ENCODE measurements at places on chromosomes 1 and 21.

DNA sequence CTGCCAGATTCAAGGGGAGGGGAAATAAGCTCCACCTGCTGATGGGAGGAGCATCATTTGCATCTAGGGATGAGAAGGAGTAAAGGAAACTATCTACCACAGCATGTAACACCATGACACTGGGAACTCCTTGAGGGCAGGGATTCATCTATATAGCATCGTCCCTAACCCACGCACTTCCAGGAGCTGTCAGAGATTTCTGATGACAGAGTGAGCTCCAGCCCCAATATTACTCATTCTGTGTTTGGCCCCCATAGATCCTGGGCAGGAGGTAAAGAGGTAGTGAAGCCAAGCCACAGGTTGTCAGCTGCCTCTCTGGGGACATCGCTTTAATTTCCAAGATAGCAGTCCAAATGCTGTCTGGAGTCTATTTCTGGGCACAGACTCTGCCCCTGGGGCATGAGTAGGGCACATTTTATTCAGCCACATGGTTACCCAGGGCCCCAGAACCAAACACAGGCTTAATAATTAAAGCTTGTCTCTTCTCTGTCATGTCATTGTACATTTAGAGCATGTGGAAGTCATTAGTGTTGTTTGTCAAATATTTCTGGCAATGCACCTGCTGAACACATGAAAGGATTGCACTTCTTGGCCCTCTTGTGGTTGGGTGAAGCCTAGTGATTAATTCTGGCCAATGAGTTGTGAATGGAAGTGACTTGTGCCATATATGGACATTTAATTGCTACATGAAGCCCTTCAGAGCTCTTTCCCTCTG, 105.9 kb upstream of the POU3F1 start:
- no peak for DNase-seq

- no peak for DNase-seq
Observed at GRCh38 chr21:34363733-34364132, at the start of gene KCNE2. KCNE2 (plus strand) TSS chr21:34364006; CDS start chr21:34370479, 6,473 bp downstream.

GRCh38 chr1:218367118-218367517, 22.0 kb downstream of the TGFB2 start:
- DNase-seq = no peak

DNA sequence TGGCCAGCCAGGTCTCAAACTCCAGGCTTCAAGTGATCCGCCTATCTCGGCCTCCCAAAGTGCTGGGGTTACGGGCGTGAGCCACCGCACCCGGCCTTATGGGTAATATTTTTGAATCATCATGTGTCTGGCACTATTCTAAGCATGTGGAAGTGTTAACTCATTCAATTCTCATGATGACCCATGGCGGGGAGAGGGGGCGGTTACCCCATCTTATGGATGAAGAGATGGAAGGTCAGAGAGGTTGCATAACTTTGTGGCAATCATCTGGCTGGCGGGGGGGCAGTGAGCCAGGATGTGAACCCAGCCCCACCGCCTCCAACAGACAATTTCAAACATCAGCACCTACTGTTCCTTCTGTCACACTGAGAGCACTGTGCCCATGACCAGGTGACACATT, 11.5 kb upstream of the TAS1R2 start:
- DNase-seq = no peak

DNA sequence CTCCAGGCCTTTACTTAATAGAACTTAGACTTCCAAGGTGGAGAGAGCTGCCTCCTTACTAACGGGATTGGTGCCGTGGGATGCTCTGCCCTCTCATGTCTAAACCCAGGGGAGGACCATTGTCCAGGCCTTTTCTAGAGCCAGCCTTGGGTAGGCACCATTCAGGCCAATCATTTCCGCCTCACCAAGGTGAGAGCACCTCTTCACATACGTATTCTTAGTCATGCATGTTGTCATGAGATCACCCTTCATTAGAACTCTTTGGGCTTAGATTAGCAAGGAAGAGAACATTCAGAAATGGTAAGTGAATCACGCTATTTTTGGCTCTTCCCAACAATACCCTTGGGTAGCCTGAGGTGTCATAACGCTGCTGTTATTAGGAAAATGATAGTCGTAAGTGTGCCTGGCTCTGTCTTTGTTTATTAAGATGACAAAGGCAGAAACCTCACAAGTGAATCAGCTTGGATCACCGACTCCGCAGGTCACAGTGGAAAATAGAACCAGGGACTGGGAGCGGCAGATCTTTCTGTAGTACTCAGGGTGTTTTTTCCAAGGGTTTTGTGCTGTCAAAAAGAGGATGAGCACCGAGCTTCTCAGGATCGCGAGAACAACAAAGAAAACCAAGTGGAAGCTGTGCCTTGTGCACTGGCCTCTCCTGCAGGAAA, 55.0 kb downstream of the HUNK start:
- no peak for DNase-seq

- DNase-seq = no peak
Observed at GRCh38 chr1:17237561-17237903, 11.4 kb upstream of the PADI3 start.

- peak; percentile 35 for DNase-seq
Observed at GRCh38 chr1:214386747-214387146, 105.8 kb downstream of the SMYD2 start.

DNA sequence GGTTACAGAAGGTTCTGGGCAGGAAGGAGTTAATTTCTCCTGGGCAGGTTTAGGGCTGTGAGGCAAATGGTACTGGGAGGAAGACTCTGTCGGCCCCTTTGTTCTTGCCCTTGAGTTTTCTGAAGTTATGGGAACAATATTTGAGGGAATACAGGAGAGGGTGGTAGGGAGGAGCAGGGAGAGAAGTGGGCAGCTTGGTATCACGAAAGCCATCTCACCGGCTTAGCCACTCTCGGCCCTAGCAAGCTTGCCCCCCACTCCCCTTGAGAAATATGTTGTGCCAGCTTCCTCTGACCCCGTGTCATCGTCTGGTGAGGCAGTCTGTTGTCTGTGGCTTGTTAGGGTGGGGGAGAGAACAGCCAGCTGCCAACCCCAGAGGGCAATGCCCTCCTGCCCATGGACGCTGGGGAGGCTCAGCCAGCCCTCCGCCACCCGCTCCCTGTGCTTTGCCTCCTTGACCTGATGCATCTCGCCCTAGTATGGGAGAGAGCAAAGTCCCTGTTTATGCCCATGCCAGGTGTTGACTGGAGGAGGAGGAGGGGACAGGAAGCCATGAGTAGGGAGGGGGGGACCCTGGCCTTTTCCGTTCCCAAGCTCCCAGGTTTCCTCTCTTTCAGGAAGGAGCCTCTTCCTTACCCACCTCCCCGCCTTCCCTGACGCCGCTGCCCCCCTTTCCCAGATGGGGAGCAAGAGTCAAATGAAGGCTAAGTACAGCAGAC, 1.2 kb downstream of the EFNA1 start:
- peak; percentile 15 for DNase-seq

- DNase-seq = no peak
Observed at GRCh38 chr1:177181280-177181630, 10.5 kb downstream of the BRINP2 start.

DNA sequence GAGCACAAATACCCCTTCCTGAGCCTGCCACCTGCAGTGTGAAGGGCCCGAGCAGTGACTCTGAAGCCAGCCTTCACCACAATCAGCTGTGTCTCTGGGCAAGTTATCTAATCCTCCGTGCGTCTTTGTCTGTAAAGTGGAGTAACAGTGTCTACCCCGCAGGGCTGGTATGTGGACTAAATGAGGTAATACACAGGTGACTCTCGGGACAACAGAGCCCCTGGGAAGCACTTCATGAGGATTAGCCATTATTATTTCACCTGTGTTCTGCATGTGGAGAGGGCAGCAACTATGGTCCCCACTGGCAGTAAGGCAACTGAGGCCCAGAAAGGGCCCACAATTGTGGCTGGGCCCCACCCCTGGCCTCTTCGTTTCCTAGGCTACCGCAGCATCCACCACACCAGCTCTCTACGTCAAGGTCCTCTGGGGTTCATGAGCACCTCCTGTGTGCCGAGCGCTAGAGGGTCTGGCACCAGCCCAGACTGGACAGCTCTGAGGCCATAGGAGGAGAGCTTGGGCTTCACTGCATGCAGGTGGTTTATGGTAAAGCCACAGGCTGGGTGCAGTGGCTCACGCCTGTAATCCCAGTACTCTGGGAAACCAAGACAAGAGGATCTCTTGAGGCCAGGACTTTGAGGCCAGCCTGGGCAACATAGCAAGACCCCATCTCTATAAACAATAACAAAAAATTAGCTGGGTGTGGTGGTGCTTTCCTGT, 41.3 kb upstream of the LRP8 start:
- no peak for DNase-seq

DNA sequence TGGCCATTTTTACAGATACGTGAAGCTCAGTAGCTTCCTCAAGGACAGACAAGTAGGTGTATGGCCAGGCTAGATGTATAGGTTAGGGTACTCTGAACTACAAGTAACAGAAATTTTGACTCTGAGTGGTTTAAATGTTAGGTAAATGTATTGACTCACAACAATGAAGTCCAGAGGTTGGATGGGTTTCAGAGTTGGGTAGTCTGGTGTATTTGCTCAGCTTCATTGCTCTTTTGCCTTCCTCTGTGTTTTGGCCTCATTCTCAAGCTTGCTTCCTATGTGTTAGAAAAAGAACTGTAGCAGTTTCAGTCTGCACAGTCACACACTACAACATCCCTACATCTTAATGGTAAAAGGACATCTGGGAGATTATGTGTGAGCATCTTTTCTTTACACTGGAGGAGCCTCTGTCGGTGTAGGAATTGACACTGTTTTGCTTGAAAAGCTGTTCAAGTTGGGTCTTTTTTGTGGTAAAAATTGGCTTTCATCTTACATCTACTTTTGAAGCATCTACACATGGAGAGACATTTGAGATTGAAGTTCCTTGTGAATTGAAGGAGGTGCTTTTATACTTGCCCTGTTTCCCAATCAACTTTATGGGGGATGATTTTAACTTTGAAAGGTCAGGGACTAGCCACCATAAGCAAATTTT, 64.4 kb downstream of the MAST2 start:
- no peak for DNase-seq

GRCh38 chr1:204192046-204192445, 4.2 kb downstream of the KISS1 start:
- DNase-seq = no peak

Data from NCI-H226 (cell line).